WTC11 (cell line): ENCODE measurements at places on chromosomes 6 and 20.

DNA sequence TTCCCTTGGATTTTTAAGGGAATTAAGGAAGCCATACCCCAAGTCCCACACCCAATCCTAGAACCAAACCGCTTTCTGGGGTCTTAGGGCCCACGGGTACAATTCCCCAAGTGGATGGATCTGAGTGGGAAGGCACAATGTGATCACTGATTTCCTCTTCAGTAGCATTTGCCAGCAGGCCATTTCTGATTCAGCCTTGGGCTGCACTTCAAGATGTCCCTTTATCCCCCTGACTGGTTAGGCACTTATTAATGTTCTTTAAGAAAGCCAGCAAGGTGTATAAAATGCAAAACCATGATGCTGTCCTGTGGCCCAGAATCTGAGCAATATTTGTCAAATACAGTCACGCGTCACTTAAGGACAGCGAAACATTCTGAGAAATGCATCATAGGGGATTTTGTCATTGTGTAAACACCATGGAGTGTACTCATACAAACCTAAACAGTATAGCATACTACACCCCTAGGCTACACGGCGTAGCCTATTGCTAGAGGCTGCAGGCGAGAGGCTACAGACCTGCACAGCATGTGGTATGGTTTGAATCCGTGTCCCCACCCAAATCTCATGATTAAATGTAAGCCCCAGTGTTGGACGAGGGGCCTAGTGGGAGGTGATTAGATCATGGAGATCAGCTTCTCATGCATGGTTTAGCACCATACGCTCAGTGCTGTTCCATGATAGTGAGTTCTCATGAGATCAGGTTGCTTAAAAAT lies 234.2 kb downstream of the NRN1 start:
- H3K27me3 ChIP-seq = no peaks in the 10 kb centered on the region
- H3K27ac ChIP-seq = no peak overlapping the region
- H3K4me1 ChIP-seq = no peaks in the 10 kb centered on the region
- H3K36me3 ChIP-seq = peaks cover 16% of the 10 kb centered on the region
- no peak for DNase-seq

DNA sequence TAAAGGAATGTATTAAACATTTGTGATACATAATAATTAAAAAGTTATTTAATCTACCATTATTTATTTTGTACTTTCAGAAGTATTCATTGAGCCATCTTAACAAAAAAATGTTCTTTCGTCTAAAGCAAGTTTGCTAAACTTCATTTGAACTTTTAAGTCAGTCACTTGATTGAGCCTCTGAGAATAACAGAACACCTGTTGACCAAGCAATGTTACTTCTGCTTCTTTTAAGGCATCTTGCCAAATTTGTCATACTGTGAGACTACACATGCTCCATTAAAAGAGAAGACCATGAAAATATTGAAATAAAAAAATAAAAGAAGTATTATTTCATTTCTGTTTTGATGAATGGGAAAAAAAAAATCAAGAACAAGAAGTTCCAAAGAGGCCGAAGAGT lies 141.8 kb upstream of the BMP5 start:
- H3K27ac ChIP-seq = no peak overlapping the region
- peaks cover 6% of the 10 kb centered on the region; the same call in 1 of the 2 replicates for H3K36me3 ChIP-seq
- no peaks in the 10 kb centered on the region for H3K27me3 ChIP-seq
- no peak for DNase-seq
- peaks cover 9% of the 10 kb centered on the region for H3K4me1 ChIP-seq

DNA sequence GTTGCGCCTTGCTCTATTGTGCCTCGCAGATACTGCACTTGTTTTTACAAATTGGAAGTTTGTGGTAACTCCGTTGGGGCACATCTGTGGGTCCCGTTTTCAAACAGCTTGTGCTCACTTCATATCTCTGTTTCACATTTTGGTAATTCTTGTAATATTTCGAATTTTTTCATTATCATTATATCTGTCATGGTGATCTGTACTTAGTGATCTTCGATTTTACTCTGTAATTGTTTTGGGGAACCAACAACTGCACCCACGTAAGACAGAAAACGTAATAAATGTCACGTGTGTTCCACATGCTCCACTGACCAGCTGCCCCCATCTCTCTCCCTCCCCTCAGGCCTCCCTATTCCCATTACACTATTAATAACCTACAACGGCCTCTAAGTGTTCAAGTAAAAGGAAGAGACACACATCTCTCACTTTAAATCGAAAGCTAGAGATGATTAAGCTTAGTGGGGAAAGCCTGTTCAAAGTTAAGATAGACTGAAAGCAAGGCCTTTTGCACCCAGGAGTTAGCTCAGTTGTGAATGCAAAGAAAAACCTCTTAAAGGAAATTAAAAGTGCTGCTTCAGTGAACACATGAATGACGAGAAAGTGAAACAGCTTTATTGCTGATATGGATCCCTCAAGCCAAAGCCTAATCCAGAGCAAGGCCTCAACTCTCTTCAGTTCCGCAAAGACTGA lies 26.9 kb downstream of the TTLL2 start:
- peaks cover 21% of the 10 kb centered on the region for H3K4me1 ChIP-seq
- no peak overlapping the region for H3K27ac ChIP-seq
- DNase-seq = no peak

GRCh38 chr20:7196481-7196880 lies 429.0 kb downstream of the BMP2 start:
- no peak overlapping the region for H3K4me3 ChIP-seq
- H3K27ac ChIP-seq = no peak overlapping the region
- no peaks in the 10 kb centered on the region for H3K36me3 ChIP-seq
- no peaks in the 10 kb centered on the region for H3K27me3 ChIP-seq

- peaks cover 44% of the 10 kb centered on the region for H3K4me1 ChIP-seq
- peaks cover 27% of the 10 kb centered on the region for H3K36me3 ChIP-seq
- DNase-seq = no peak
- H3K27ac ChIP-seq = peak overlapping the region; percentile 96
- H3K27me3 ChIP-seq = no peaks in the 10 kb centered on the region
These were observed 169.9 kb downstream of the CARMIL1 start for GRCh38 chr6:25448965-25449538.

DNA sequence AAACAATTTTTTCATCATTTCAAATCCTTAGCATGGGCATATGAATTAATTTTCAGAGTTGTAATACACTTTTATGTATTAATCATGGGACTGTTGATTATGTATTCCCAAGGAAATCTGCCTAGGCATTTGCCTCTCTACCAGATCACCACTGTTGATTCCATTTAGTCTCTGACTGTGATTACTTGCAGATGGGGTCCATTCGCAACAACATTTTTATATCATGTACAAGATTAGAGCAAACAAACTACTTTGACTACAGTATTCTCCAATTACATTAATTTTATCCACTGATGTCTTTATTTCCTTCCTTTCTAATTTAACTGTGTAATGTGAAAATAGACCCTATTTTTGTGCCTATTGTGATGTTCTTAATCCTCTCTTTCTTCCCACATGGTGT lies 831.4 kb upstream of the SLC35B3 start:
- peaks cover 8% of the 10 kb centered on the region for H3K36me3 ChIP-seq
- no peaks in the 10 kb centered on the region for H3K27me3 ChIP-seq
- no peak for DNase-seq
- H3K4me1 ChIP-seq = no peaks in the 10 kb centered on the region

DNA sequence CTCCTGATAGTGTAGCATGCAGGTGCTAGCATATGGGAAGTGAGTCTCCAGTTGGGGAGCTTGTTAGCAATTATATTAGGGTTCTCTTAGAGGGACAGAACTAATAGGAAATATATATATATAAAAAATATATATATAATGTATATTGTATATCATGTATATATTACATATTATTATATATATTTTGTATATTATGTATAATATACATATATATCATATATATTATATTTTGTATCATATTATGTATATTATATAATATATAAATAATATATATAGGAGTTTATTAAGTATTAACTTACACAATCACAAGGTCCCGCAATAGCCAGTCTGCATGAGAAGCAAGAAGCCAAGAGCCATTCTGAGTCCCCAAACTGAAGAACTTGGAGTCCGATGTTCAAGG lies 84.2 kb downstream of the CDYL start:
- peaks cover 3% of the 10 kb centered on the region; the same call in 1 of the 2 replicates for H3K36me3 ChIP-seq
- no peaks in the 10 kb centered on the region for H3K27me3 ChIP-seq
- peaks cover 74% of the 10 kb centered on the region for H3K4me1 ChIP-seq
- no peak for DNase-seq
- no peak overlapping the region for H3K4me3 ChIP-seq

GRCh38 chr6:144896871-144897270 lies 611.7 kb downstream of the UTRN start:
- H3K4me1 ChIP-seq = peaks cover 28% of the 10 kb centered on the region
- peaks cover 45% of the 10 kb centered on the region for H3K27me3 ChIP-seq
- peaks cover 8% of the 10 kb centered on the region for H3K36me3 ChIP-seq

DNA sequence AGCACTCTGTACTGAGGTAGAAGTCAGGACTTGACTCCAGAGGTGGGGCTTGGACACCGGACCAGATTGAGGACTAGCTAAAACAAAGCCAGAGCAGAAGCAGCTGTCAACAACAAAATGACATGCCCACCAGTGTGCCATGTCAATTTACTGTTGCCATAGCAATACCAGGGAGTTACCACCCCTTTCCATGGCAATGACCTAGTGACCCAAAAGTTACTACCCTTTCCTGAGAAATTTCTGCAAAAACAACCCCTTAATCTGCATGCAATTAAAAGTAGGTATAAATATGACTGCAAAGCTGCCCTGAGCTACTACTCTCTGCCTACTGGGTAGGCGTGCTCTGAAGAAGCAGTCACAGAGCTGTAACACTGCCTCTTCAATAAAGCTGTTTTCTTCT lies 21.0 kb downstream of the MAP3K5 start:
- no peaks in the 10 kb centered on the region; the same call in 1 of the 2 replicates for H3K27me3 ChIP-seq
- no peaks in the 10 kb centered on the region for H3K36me3 ChIP-seq
- H3K27ac ChIP-seq = no peak overlapping the region

- no peak overlapping the region for H3K4me3 ChIP-seq
- H3K4me1 ChIP-seq = no peaks in the 10 kb centered on the region
- no peaks in the 10 kb centered on the region for H3K36me3 ChIP-seq
- no peak for DNase-seq
- no peak overlapping the region for H3K27ac ChIP-seq
- no peaks in the 10 kb centered on the region for H3K27me3 ChIP-seq
These were observed 25.5 kb downstream of the FASTKD5 start for GRCh38 chr20:3134151-3134550.

- DNase-seq = no peak
- H3K4me3 ChIP-seq = no peak overlapping the region
- peaks cover 12% of the 10 kb centered on the region for H3K4me1 ChIP-seq
- no peaks in the 10 kb centered on the region; the same call in 1 of the 2 replicates for H3K27me3 ChIP-seq
These were observed 18.6 kb upstream of the MCM3 start for GRCh38 chr6:52303178-52303577.

- peaks cover 12% of the 10 kb centered on the region for H3K36me3 ChIP-seq
- peaks cover 49% of the 10 kb centered on the region for H3K4me1 ChIP-seq
These were observed 1.3 kb downstream of the CDYL start for GRCh38 chr6:4777394-4777935.

- DNase-seq = no peak
- no peak overlapping the region for H3K27ac ChIP-seq
- H3K27me3 ChIP-seq = peaks cover 3% of the 10 kb centered on the region; the same call in 1 of the 2 replicates
- H3K4me1 ChIP-seq = peaks cover 13% of the 10 kb centered on the region
These were observed 6.5 kb downstream of the LHFPL5 start for GRCh38 chr6:35811699-35811995.

- peaks cover 83% of the 10 kb centered on the region for H3K4me1 ChIP-seq
- peak overlapping the region; percentile 15; the same call in 1 of the 2 replicates for H3K4me3 ChIP-seq
- no peaks in the 10 kb centered on the region for H3K27me3 ChIP-seq
These were observed 199.3 kb downstream of the ARID1B start for GRCh38 chr6:156976216-156977127.

DNA sequence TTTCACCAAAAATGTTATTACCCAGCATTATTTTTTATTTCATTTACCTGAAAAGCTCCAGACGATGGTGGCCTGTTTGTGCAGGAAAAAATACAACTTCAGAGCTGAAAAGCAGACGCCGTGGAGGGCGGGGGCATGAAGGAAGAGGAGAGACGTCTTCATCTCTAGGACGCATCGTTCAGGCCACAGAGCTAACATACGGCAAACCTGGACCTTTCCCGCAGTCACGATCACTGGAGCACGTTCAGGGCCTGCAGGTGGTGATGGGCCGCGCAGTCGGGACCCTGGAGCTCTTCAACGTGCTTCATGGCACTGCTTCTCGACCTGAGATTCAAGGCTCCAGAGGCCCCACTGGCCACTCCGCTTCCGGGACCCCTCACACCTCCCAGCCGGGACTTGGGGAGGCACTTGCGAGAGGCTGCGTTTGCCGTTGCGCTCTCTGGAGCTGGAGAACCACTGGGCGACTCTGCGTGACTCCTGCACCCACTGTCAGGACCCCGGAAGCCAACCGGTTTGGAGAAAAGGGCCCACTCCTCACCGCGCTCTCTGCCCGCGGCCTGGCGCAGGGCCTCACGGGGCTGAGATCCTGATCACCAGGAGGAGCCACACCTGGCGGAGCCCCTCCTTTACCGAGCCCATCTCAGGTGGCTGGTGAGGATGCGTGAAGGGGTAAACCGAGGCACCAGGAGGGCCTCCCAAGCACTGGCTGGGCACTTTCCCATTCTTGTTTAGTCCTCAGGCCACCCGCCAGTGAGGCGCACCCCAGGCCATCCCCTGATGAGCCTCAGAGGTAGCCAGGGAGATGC lies 164.4 kb upstream of the AFDN start:
- H3K36me3 ChIP-seq = no peaks in the 10 kb centered on the region
- DNase-seq = no peak
- no peak overlapping the region for H3K4me3 ChIP-seq
- H3K4me1 ChIP-seq = peaks cover 7% of the 10 kb centered on the region; the same call in 1 of the 2 replicates
- H3K27ac ChIP-seq = no peak overlapping the region
